ENCODE measurements at places on chromosomes 1 and 21. TPM values are rescaled to one million over a fixed set of nuclear protein-coding genes. Genes with fewer than 3 reads are reported as not detected.

DNA sequence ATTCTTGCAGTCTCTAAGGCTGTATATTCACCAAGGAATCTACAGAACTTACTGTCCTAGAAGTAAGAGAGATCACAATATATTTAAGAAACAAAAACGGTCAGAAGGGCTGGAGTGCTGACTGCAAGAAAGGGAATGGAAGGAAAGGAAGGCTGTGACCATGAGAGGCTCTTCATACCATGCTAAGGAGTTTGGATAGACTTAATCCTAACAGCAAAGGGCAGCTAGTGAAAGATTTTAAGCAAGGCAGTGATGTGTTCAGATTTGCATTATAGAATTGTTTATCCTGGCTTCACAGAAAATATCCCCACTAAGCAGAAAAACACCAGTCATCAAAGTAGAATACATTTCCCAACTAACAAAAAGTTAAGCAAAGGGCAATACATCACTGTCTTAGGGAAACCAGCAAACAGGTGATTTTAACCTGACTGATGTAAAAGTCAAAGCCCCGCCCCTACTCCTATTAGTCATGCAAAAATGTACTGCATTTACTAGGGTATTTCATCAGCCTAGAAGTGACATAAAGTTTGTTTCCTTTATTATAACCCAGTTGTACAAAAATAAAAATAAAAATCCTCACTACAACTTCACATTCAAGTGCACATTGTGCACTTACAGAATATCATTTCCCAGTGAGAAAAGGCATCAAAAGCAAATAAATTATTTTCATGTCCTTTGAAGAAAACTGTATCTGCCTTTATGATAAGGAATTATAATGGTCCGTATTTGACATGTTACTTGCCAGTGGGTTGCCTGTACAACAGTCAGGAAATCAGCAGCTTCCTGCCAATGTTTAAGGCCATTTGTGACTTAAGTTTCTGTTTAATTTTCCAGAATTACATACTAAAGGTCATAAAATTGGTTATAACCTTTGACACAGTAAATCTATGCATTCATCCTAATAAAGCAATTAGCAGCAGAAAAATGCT lies 17.2 kb downstream of the JAK1 start:
- DNase-seq: no peak

DNA sequence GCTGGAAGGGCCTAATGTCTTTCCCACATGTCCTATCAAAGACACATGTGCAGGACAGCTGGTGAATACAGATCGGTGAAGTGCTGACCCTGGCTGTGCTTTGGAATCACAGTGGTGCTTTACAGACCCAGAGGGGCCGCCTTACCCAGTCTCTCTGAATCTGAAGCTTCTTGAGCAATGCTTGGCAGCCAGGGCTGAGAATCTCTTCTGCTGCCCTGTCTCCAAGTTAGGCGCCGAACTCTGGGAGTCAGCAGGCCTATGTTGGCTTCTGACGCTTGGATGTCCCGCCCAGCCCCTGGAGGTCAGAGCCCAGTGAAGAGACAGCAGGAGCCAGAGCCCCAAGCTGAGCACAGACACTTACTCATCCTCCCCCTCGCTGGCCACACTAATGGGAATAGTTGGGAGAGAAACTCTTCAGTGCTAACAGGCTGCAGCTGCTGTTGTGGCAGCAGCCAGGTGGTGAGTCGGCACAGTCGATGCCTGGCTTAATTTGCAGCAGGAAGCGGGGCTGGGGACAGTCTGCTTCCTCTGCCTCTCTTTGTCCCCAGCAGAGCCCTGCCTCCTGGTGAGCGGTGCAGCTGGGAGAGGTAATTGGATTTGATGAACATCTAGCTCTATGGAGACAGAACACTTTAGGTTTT lies 68.1 kb downstream of the URB2 start:
- DNase-seq: no peak

DNA sequence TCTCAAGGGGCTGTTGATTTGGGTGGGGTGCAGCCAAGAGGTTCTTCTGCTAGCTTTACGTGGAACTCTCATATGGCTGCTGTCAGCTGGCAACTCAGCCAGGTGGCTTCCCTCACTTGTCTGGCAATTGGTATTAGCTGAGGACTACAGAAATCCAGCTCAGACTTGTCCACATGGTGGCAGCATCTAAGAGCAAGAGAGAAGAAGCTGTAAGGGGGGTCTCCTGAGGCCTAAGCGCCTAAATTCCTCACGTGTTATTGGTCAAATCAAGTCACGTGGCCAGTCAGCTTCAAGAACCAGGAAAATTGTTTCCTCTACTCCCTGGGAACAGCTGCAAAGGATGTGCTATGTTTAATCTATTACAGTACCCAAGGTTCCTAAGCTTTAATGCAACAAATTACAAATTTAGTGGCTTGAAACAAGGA lies 4.2 kb upstream of the DYRK3 start:
- peak; percentile 52 for DNase-seq

DNA sequence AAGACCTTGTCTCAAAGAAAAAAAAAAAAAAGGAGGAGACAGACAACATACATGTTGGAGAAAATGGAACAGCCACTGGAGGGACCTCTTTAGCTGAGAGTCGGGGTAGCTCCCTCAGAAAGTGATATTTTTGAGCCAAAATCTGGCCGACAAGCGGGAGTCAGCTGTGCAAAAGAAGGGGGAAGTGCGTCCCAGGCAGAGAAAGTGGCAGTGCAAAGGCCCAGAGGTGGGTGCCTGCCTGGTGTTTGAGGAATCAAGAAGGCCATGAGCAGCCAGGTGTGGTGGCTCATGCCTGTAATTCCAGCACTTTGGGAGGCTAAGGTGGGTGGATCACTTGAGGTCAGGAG lies 6.1 kb upstream of the CROCC start:
- DNase-seq: no peak

- peak; percentile 90 for DNase-seq
Measured at GRCh38 chr21:16587141-16587581, 857.4 kb downstream of the USP25 start.

GRCh38 chr1:194848846-194849245 lies 1662.4 kb upstream of the B3GALT2 start:
- DNase-seq: no peak

- no peak for DNase-seq
Measured at GRCh38 chr1:81834921-81835698, 34.4 kb downstream of the ADGRL2 start.

- DNase-seq: no peak
Measured at GRCh38 chr1:233105225-233105624, 154.8 kb downstream of the NTPCR start.

DNA sequence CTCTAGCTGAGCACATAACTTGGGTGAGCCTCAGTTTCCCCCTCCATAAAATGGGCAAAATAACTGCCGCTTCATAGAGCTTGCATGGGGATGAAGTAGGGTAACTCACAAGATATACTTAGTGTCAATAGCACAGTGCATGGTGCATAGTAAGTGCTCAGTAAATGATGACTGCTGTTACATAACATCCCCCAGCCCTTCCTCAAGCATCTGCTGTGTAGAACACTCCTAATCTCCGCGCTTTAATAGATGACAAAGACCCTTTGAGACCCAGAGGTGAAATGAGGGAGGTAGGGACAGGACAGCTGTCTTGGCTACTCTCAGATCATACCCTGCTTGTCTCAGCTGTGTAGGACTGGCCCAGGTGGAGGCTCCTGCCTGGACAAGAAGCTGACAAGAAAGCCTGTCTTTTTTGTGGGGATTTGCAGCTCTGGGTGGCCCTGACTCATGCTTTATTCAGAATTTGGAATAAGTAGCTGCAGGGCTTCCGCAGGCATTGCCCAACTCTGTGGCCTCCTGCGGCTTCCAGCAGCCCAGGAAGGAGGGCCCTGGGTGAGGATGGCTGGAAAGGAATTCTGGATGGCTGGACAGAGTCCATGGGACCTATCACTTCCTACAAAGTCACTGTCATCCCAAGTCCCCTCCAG lies 20.7 kb upstream of the PADI4 start:
- DNase-seq: no peak

- DNase-seq: no peak
Measured at GRCh38 chr1:208254376-208254775, 10.2 kb upstream of the PLXNA2 start.

DNA sequence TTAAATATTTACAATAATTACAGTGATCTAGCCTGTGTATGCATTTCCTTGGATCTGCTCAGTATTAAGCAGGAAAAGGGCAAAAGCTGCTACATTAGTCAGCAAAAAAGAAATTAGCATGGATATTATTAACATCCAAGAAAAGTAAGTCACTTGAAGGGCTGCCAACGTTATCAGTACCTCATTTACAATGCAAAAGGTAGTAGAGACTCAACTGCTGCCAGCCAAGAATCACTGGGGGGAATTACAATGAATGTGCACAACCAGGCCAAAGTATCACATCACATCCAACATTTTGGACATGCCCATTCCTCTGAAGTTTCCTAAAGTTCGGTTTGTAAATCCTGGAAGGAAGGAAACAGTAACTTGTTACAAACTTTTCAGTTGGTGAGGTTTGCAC lies 1.9 kb downstream of the CNN3 start:
- no peak for DNase-seq

DNA sequence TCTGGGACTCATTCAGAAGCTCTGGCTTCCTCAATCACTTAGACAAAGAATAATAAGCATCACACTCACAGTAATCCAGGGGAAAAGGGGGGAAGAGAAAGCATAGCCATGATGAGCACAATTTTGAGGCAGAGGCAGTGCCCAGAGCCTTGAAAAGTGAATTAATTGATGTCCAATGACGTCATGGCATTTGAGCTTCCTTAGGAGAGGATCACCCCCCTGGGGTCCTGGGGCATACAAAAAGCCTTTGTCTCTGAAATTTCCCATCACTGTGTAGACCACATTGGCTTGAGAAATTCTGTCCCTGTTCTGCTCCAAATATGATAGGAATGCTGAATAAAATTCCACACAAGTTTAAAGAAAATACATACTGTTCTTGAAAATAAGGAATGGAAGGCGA lies 84.3 kb upstream of the COA6 start:
- DNase-seq: no peak

DNA sequence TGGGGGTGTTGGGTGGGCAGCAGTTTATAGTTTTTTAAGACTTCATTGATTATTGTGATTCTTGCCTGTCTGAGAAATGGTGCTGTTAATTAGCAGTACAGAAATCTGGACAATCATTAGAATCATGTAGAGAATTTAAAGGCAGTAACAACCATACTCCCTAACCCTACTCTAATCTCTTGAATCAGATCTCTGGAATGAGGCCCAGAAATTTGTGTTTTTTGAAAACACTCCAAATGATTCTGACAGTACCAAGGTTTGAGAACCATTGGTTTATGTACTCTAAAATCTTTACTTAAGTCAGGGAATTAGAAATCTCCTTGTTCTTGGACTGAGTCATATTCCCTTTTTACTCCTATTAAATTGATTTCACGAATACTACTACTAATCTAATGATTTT lies 24.0 kb downstream of the FNBP1L start:
- no peak for DNase-seq

The GNL2 gene
- total RNA-seq: 11.5 TPM

The C1orf198 gene
- total RNA-seq: 4.6 TPM

The TNFRSF18 gene
- not detected for total RNA-seq

The C1orf105 gene
- total RNA-seq: not detected

The C1orf185 gene
- not detected for total RNA-seq

The PTGER3 gene
- total RNA-seq: 0.05 TPM

The SHISAL2A gene
- total RNA-seq: 0.23 TPM
